Ureter (tissue), 1 donor: ENCODE measurements at places on chromosomes 2 and 18. TPM values are rescaled to one million over a fixed set of nuclear protein-coding genes. Genes with fewer than 3 reads are reported as not detected.

Gene CRYGB
- total RNA-seq = not detected

Gene OTOS
- total RNA-seq = not detected

Gene AQP12A
- total RNA-seq = not detected

Gene DNAH6
- 2.2 TPM for total RNA-seq

Gene GRHL1
- total RNA-seq = 61.6 TPM

Gene TMEM200C
- total RNA-seq = 0.60 TPM

Gene CD8B2
- total RNA-seq = 0.65 TPM

Gene QPCT
- 23.6 TPM for total RNA-seq

Gene LYPD6
- 12.2 TPM for total RNA-seq

Gene SLC9A4
- total RNA-seq = 23.5 TPM

Gene ANKRD30BL
- 0.36 TPM for total RNA-seq

Gene C2orf78
- not detected for total RNA-seq

Gene DES
- 1,211 TPM for total RNA-seq
